ENCODE measurements at places on chromosomes 3 and 15.

GRCh38 chr3:64291345-64291744, 66.1 kb upstream of the PRICKLE2 start:
- DNase-seq, result no peak

DNA sequence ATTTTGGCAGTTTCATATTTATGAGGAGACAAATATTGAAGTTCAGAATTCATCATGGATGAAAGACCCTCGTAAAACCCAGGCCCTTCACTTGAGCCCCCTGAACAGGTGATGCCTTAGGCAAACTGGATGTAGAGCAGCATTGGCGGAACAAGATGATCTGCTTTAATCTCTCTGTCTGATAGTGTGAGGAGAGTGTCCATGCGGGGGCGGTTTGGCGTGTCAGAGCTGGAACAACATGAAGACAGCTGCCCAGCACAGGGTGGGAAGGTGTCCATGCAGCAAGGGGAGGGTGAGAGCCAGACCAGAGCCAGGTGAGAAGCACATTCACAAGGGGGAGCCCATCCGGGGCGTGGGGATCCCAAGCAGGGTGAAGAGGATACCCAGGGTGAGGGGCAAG, 31.8 kb upstream of the ANP32A start:
- DNase-seq, result no peak

DNA sequence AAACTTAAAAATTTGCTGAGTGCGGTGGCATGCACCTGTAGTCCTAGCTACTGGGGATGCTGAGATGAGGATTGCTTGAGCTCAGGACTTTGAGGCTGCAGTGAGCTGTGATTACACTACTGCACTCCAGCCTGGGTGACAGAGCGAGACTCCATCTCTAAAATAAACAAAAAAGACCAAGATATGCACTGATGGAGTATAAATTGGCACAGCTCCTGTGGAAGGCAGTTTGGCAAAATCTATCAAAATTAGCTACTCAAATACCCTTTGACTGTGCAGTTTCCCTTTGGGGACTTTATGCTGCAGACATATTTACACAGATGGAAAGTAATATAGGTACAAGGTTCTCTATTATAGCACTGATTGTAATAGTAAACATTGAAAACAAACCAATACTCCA, 18.1 kb upstream of the U2SURP start:
- no peak for DNase-seq

GRCh38 chr15:67080118-67080899, 14.9 kb downstream of the SMAD3 start:
- DNase-seq, result no peak

GRCh38 chr3:130428871-130429712, 83.6 kb downstream of the COL6A5 start:
- DNase-seq, result no peak

DNA sequence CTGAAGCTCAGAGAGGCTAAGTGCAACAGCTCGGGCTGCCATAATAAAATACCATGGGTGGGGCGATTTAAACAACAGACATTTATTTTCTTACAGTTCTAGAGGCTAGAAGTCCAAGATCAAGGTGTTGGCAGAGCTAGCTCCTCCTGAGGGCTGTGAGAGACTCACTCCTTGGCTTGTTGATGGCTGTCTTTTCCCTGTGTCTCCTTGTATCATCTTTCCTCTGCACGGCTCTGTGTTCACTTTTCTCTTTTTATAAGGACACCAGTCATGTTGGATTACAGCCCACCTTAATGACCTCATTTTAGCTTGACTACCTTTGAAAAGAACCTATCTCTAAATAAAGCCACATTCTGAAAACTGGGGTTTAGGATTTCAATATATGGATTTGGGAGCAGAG, 129.7 kb downstream of the RPL22L1 start:
- no peak for DNase-seq

GRCh38 chr3:134462331-134462941, 23.3 kb downstream of the ANAPC13 start:
- no peak for DNase-seq

DNA sequence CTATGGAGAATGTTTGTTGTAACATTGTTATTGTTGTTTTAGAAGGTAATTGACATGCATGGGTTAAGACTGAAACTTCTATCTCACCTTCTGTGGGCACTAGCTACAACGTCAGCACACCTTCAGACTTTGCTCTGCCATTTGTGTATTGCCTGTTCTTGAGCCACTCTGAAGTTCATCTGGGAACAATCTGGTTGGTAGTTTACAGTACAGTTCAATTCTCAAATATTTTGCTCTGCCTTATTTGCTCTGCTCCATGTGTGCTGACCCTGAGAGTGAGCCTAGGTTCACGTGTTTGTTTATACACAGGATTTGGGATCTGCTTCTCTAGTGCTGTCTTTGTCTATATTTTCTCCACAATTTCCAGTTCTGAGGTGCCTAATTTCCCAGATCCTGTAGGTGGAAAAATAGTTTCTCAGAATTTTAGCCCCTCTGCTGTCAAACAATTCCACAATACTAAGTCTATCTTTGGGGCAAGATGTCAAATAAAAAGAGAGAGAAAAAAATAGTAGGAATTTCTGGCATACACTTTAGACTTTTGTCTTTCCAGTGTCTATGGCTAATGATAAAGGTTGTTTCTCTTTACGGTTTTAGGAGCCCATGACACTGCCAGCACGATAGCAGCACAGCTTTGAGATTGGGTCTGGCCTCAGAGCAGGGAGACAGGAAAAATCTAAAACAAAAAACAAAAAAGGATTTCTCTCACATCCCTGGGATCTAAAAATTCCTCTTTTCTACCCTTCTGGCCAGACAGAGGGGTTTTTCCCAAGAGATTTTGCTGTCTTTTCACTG, 721.4 kb downstream of the VGLL3 start:
- DNase-seq, result no peak

GRCh38 chr3:108180194-108180593, 42.0 kb downstream of the IFT57 start:
- no peak for DNase-seq

DNA sequence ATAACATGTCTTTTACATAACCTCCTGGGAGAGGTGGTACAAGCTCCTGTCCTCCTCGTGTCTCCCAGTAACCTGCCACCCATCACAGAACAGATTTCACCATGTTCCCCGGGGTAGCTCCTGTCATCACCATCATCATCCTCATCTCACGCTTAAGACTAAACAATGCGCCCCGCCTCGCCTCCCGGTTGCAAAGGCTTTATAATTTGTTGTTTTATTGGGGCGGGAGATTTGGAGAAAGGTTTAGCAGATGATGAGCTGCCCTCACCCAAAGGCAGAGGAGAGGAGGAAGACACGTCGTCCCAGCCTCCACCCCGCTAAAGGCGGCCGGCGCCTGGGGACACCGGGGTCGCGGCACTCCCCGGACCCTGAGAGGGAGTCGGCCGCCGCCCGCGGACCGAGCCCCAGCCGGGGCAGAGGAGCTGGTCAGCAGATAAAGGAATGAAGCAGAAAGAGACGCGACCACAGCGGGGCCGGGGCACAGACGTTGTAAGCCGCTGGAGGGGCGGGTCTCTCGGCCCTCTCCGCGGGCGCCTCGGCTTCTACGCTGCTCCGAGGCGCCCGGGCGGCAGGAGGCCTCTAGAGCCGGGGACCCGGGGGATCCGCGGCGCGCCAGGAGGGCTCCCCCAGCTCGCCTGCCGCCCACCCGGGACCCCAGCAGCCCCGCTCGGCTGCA, 589 bp downstream of the HERC1 start:
- peak; percentile 13 for DNase-seq

DNA sequence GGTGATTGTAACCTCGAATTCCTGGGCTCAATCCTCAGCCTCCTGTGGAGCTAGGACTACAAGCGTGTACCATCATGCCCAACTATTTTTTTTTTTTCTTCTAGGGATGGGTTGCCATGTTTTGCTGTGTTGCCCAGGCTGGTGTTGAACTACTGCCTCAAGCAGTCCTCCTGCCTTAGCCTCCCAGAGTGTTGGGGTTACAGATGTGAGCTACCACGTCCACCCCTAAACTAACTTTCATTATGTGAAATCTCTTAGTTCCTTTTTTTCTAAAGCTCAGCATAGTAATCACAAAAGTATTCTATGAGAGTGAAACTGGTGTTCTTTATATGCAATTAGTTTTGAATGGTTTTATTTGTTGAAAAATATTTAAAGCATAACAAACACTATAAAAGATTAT, 92.1 kb downstream of the XRN1 start:
- no peak for DNase-seq

DNA sequence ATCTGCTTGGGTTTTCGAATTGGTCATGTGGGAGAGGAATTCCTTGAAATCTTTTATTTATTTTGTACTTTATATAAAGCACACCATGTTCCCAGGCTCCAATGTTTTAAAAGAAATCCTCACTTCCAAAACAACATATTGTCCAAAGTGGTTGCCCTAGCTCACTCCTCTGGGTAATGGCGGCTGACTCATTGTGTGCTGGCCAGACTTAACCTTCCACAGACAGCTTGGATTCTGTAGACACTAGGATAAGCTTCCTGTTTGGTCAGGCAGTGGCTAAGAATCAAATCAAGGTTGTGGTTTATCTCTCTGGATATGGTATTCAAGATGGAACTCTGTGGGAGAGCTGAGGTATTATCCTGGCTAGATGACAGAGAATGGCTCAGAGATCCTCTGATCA, 55.8 kb upstream of the FAM98B start:
- DNase-seq, result no peak

- no peak for DNase-seq
Measured at GRCh38 chr15:37903919-37904625, 30.4 kb upstream of the TMCO5A start.

DNA sequence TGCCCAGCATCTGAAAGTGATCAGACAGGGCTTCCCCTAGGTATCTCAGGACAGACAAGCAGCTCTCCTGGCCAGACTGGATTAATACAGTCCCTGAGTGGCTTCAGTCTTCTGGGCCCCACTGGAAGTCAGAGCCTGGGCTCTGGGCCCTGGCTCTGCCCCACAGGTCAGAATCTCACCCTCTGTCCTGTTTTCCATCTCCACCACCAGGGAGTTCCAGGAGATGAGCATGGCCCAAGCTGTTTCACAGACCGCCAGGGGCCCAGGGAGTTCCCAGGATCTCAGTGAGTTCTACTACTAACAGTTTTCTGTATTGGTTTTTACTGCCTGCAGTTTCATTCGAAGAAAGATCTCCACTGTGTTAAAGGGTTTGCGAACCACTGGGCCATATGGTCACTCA, 131.5 kb downstream of the MEX3B start:
- DNase-seq, result no peak

DNA sequence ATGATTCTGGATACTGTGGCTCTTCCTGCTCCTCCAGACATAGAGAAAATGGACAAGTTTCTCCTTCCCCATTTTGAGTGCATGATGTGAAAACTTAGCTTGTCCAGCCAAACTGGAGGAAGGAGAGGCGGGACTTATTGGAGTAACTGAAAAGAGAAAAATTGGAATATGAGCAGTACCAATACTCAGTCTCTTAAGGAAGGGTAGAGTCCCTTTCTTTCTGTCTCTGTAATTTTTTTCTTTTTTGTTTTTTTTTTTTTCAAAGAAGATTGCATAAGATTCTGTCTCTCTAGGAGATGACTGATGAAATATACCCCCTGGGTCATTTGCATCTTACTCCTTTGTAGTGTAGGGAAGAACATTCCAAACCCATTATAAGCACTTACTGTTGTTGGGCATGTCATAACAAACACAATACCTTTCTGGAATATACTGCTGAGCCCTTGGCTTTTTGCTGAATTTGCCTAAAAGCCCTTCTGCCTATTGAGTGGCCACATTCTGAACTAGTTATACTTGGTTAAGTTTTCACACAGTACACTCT, 498.1 kb upstream of the TPRG1 start:
- no peak for DNase-seq

DNA sequence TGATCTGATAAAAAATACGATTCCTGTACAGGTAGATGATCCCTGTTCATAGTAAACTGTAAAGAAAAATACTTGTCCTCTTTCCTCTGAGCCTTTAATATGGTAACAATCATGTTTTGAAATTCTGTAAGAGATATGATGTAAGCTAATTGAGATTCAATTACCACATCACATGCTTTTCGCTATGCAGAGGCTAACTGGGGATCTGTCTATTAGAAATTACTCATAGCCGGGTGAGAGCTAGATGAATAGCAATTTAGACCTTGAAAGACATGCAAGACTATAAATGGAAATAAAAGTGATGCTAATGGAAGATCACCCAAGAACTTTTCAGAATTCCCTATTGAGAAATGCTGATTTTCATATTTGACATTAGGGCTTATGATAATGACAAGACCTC, 579.9 kb upstream of the ZNF717 start:
- DNase-seq, result no peak

GRCh38 chr3:155035553-155035952, 44.6 kb upstream of the MME start:
- no peak for DNase-seq

DNA sequence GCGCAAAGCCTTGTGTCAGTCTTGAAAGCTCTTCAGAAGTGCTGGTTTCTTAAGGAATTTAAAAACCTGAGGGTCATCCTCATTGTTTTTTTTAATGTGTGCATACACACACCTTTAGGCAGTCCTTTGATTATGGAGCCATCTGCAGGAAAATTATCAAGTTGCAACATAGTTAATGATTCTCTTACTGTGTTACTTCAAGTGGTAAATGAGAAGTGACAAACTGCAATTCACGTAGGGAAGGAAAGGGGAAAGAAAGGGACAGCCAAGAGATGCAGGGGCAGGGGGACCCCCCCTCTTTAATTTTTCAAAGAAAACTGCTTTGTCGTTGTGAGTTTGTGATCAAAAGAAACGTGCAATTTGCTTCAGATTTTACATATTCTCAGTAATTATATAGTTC, 162.4 kb upstream of the CGNL1 start:
- DNase-seq, result no peak

GRCh38 chr15:94028809-94029208, 202.6 kb upstream of the MCTP2 start:
- no peak for DNase-seq

DNA sequence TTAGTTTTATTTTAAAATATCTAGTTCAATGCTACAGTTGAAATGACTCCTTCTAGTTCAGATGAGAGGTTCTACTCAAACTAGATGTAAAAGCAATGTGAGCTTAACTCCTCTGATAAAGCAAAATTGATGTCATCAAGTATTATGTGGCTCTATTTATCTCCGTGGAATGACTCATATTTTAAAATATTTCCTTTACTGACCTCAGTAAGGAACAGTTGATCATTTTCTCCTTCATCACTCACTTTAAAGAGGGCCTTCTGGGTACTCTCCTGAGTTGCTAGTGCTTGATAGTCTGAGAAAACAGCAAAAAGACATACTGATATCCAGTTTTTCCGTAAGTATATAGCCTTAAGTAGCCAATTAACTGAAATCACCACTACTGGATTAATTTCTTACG, 1099.3 kb downstream of the ROBO2 start:
- no peak for DNase-seq

GRCh38 chr3:50930371-50931208, 255.9 kb downstream of the DOCK3 start:
- DNase-seq, result no peak
